8988T (cell line): ENCODE measurements at places on chromosomes 3 and 15.

DNA sequence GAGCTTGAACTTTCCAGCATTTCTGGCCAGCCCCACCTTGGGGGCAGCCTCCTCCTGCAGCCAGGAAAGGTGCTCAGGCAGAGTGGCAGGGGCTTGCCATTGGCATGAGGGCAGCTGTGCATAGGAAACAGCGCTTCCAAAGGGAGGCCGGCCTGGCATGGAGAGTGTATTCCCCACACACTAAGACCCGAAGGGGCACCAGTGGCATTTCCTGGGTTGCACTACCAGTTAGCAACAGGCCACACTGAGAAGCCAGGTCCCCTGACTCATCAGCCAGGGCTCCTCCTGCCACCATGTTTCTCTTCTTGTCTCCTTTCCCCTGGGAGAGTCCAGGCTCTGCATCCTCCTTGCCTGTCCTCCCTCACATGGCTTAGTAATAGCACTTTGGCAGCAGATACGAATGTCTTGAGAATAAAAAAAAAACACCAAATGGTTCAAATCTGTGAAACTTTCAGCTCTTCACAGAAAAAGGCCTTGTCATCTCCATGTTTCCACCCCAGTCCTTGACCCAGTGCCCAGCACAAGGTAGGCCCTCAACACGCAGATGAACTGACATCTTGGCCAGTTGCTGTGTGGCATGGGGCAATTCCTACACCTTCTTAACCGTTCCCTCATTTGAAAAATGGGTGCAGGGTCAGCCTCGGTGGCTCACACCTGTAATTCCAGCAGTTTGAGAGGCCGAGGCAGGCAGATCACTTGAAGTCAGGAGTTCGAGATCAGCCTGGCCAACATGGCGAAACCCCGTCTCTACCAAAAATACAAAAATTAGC lies 180.4 kb downstream of the SMAD6 start:
- no peak for DNase-seq

- no peak for DNase-seq
These were observed 83.8 kb downstream of the ADAM10 start for GRCh38 chr15:58665672-58666071.

GRCh38 chr3:106957029-106957428 lies 420.2 kb upstream of the CCDC54 start:
- no peak for DNase-seq

DNA sequence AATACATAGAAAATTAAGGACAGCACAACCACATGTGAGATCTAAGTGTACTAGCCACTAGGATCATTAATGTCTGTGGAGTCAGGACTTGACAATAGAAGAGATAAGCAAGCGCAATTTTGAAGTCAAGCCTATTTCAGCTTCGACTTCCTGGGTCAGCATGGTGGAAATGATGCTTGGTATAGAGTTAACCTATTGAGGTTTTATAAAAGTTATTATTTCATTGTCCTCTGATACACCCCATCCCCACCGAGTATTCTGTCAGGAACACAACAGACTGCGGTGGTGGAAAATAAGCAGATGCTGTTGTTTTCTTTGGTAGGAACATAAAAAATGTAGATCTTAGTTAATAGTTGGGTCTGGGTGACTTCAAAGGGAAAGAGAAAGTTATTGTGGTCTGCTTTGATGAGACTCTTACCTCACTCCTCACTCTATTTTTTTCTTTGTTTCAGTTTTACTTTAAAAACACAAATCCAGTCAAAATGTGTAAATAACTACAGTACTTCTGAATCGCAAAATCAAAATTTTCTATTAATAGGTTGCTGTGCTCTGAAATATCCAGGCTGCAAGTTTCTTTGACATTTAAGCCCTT lies 82.1 kb downstream of the IL5RA start:
- DNase-seq = no peak

DNA sequence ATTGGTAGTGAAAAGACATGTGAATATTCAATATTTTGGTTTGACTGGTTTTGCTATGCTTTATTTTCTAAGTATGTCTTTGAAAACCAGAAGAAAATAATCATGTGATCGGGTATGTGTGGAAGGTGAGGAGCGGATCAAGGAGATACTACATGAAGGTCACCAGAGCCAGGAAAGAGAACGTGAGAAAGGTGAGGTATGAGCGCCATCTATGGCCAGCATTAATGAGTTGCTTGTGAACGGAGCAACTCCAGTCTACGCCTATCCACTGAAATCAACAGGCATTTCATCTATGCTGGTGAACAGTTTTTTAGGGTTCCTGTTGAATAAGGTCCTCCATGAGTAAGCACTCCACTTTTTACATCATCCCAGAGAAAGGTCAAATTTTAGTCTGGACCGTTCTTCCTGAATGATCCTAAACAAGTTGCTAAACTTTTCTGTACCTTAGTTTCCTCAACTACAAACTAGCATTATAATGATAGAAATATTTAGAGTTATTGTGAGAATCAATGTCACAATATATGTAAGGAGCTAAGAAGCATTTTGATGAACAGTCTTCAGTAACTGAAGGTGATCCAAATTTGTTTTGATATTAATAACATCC lies 1435.2 kb upstream of the CADM2 start:
- DNase-seq = no peak

- DNase-seq = no peak
These were observed 319.9 kb upstream of the GBE1 start for GRCh38 chr3:82081351-82081750.

GRCh38 chr3:3170998-3171397 lies 8.5 kb downstream of the CRBN start:
- no peak for DNase-seq

DNA sequence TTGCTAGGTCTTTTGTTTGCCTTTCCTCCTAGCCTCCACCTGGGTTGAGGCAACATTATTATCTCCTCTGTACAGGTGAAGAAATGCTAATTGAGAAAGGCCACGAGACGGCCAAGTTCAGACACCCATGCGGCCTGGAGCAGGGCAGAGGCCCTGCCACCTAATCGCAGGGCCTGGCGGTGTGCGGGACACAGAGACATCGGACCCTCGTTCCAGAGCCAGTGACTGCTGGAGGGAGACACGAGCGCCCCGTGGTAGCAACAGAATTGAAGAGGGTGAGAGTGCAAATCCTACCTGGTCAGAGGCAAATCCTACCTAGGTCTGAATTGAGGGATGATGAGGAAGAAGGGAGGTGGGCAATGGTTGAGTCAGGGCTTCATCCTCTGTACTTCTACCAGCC lies 113.8 kb upstream of the MEF2A start:
- no peak for DNase-seq

GRCh38 chr3:32577581-32578556 lies 7.2 kb upstream of the DYNC1LI1 start:
- no peak for DNase-seq
